A549 treated with AZD2906 at 1 μM for 4 hours (cell line): ENCODE measurements at places on chromosomes 5 and 9. TPM values are rescaled to one million over a fixed set of nuclear protein-coding genes. Genes with fewer than 3 reads are reported as not detected.

The OR13C9 gene
- total RNA-seq: not detected in 5 replicates

The IRX4 gene
- 0.24 to 0.65 TPM (median 0.34 TPM) in 5 replicates for total RNA-seq

The SYNPO gene
- total RNA-seq: 19.3 to 24.4 TPM (median 22.3 TPM) in 5 replicates

The EXD3 gene
- 4.8 to 6.5 TPM (median 5.7 TPM) in 5 replicates for total RNA-seq

The PDZD2 gene
- total RNA-seq: 0.39 to 0.57 TPM (median 0.42 TPM) in 5 replicates

The FAM169A gene
- 4.1 to 6.9 TPM (median 6.3 TPM) in 5 replicates for total RNA-seq

The GRXCR2 gene
- not detected in 5 replicates for total RNA-seq

The IL12B gene
- 0.03 to 0.11 TPM (median 0.07 TPM) in 5 replicates for total RNA-seq

The FOXD4L3 gene
- total RNA-seq: 0.05 to 0.21 TPM (median 0.10 TPM) in 4 of 5 replicates, not detected in the other

The PFN3 gene
- total RNA-seq: not detected in 5 replicates

The WNT8A gene
- total RNA-seq: not detected in 5 replicates

The LRRC70 gene
- total RNA-seq: 0.11 to 0.31 TPM (median 0.13 TPM) in 5 replicates

The SLCO6A1 gene
- total RNA-seq: not detected in 5 replicates

The DDX4 gene
- total RNA-seq: 0.02 to 0.09 TPM (median 0.08 TPM) in 3 of 5 replicates, not detected in the others

The NTNG2 gene
- 1.1 to 2.1 TPM (median 1.3 TPM) in 5 replicates for total RNA-seq

The TLX3 gene
- total RNA-seq: not detected in 5 replicates

The PTPN3 gene
- 16.2 to 19.9 TPM (median 18.5 TPM) in 5 replicates for total RNA-seq

The DDX41 gene
- total RNA-seq: 84.0 to 122 TPM (median 112 TPM) in 5 replicates

The GDA gene
- 0.84 to 1.1 TPM (median 0.96 TPM) in 5 replicates for total RNA-seq

The INIP gene
- total RNA-seq: 14.5 to 27.9 TPM (median 15.4 TPM) in 5 replicates

The CDKN2B-AS1 gene
- not detected in 5 replicates for total RNA-seq

The KIF24 gene
- total RNA-seq: 2.9 to 3.5 TPM (median 3.2 TPM) in 5 replicates

The ZNF354C gene
- 0.45 to 0.81 TPM (median 0.78 TPM) in 5 replicates for total RNA-seq

The IL11RA gene
- 3.9 to 6.4 TPM (median 5.6 TPM) in 5 replicates for total RNA-seq

The ARHGEF28 gene
- total RNA-seq: 10.5 to 12.0 TPM (median 11.4 TPM) in 5 replicates

The SH3PXD2B gene
- 16.2 to 19.7 TPM (median 19.4 TPM) in 5 replicates for total RNA-seq

The SLC24A2 gene
- total RNA-seq: not detected in 5 replicates

The COL27A1 gene
- 7.5 to 10.7 TPM (median 8.2 TPM) in 5 replicates for total RNA-seq

The IFNA21 gene
- not detected in 5 replicates for total RNA-seq

The SLC9A3 gene
- 2.0 to 2.3 TPM (median 2.2 TPM) in 5 replicates for total RNA-seq

The QRFP gene
- total RNA-seq: not detected in 5 replicates

The FOXD4 gene
- 0.13 to 0.57 TPM (median 0.37 TPM) in 5 replicates for total RNA-seq

The CMBL gene
- 20.5 to 23.9 TPM (median 21.4 TPM) in 5 replicates for total RNA-seq

The PAEP gene
- 0.24 to 0.43 TPM (median 0.26 TPM) in 5 replicates for total RNA-seq

The SLC36A2 gene
- total RNA-seq: not detected in 5 replicates

The NMUR2 gene
- total RNA-seq: 0.08 to 0.17 TPM (median 0.09 TPM) in 5 replicates

The KIF4B gene
- 0.01 to 0.06 TPM (median 0.03 TPM) in 4 of 5 replicates, not detected in the other for total RNA-seq

The NRARP gene
- total RNA-seq: 2.1 to 4.1 TPM (median 3.6 TPM) in 5 replicates

The TAF11L5 gene
- not detected in 5 replicates for total RNA-seq

The FAXDC2 gene
- 0.29 to 0.37 TPM (median 0.35 TPM) in 5 replicates for total RNA-seq

The AQP3 gene
- total RNA-seq: 18.8 to 31.6 TPM (median 24.2 TPM) in 5 replicates

The IFNK gene
- total RNA-seq: 0.06 TPM in 1 of 5 replicates, not detected in the others

The DNAJC18 gene
- 5.8 to 8.8 TPM (median 7.1 TPM) in 5 replicates for total RNA-seq

The SPEF2 gene
- total RNA-seq: 1.5 to 2.4 TPM (median 1.7 TPM) in 5 replicates

The TSSK1B gene
- total RNA-seq: not detected in 5 replicates

The ZNF483 gene
- total RNA-seq: 0.31 to 1.1 TPM (median 0.49 TPM) in 5 replicates

The CCNJL gene
- 10.1 to 12.6 TPM (median 11.2 TPM) in 5 replicates for total RNA-seq

The PCDHA5 gene
- 0.60 to 0.89 TPM (median 0.70 TPM) in 5 replicates for total RNA-seq

The SPOCK1 gene
- total RNA-seq: 8.9 to 22.6 TPM (median 16.0 TPM) in 5 replicates

The CDH18 gene
- total RNA-seq: not detected in 5 replicates

The SOX30 gene
- 0.03 TPM in 1 of 5 replicates, not detected in the others for total RNA-seq

The AIF1L gene
- 1.8 to 2.0 TPM (median 2.0 TPM) in 5 replicates for total RNA-seq

The WNK2 gene
- 4.2 to 7.8 TPM (median 6.0 TPM) in 5 replicates for total RNA-seq
